Glomerular endothelial cell (primary cell): ENCODE measurements at places on chromosomes 11 and 22. TPM values are rescaled to one million over a fixed set of nuclear protein-coding genes. Genes with fewer than 3 reads are reported as not detected.

Gene RFPL2
- not detected in 2 replicates for total RNA-seq

Gene APOA4
- not detected in 2 replicates for total RNA-seq

Gene NXPE1
- not detected in 2 replicates for total RNA-seq

Gene MRGPRF
- total RNA-seq: 0.24 TPM in 1 of 2 replicates, not detected in the other

Gene SERHL2
- 1.4 and 3.4 TPM in 2 replicates for total RNA-seq

Gene CD3E
- total RNA-seq: not detected in 2 replicates
